ENCODE measurements at places on chromosomes 7 and 10. TPM values are rescaled to one million over a fixed set of nuclear protein-coding genes. Genes with fewer than 3 reads are reported as not detected.

The VSTM4 gene
- polyA plus RNA-seq, result not detected

The AASS gene
- polyA plus RNA-seq, result 0.76 TPM

The ZNF853 gene
- 5.5 TPM for polyA plus RNA-seq

DNA sequence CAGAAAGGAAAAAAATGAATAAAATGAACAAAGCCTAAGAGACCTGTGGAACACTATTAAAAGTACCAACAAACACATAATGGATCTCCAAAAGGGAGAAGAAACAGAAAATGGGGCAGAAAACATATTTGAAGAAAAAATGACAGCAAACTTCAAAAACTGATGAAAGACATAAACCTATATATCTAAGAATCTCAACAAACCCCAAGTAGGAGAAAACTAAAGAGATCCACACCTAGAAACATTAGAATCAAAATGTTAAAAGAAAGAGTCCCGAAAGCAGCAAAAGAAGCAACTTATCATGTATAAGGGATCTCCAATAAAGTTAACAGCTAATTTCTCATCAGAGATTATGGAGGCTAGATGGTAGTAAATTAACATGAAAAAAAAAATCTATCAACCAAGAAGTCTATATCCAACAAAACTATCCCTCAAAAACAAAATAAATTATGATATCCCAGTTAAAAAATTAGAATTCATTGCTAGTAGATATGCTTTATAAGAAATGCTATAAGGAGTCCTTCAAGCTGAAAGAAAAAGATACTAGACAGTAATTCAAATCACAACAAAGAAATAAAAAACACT is 68.0 kb downstream of the DNAJC1 start:
- DNase-seq, result no peak

DNA sequence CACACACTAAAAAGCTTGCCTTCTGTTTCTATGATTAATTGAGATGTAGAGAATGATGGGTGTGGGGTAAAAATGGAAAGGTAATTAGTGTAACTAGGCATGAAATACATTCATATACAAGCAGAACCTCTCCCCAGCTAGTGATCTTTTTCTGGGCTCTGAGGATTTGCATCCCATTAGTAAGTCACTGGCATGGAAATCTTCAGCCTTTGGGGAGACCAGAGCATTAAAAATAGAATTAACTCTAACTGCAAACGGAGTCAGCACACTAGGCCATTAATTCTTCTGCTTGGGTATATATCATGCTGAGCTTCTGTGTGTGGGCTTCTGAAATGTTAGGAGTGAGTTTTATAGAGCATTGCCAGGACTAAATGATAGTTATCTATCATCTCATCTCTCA is 128.9 kb downstream of the HDAC9 start:
- DNase-seq, result no peak

- no peak for DNase-seq
Measured at GRCh38 chr10:76463111-76463510, 1031.7 kb downstream of the LRMDA start.

DNA sequence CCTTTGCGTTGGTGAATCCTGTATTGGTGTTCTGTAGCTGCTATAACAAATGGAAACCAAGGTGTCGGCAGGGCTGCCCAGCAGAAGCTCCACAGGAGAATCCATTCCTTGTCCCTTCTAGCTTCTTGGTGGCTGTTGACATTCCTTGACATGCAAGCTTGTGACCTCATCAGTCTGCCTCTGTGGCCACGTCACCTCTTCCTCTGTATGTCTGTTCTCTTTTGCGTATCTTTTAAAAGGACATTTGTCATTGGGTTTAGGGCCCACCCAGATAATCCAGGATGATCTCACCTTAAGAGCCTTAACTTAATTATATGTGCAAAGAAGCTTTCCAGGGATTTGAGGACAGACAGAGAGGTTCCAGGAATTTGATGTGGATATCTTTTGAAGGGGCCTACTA is 15.3 kb upstream of the ZCCHC24 start:
- DNase-seq, result no peak

GRCh38 chr7:114026486-114027089 is 107.8 kb upstream of the PPP1R3A start:
- DNase-seq, result peak; percentile 30

DNA sequence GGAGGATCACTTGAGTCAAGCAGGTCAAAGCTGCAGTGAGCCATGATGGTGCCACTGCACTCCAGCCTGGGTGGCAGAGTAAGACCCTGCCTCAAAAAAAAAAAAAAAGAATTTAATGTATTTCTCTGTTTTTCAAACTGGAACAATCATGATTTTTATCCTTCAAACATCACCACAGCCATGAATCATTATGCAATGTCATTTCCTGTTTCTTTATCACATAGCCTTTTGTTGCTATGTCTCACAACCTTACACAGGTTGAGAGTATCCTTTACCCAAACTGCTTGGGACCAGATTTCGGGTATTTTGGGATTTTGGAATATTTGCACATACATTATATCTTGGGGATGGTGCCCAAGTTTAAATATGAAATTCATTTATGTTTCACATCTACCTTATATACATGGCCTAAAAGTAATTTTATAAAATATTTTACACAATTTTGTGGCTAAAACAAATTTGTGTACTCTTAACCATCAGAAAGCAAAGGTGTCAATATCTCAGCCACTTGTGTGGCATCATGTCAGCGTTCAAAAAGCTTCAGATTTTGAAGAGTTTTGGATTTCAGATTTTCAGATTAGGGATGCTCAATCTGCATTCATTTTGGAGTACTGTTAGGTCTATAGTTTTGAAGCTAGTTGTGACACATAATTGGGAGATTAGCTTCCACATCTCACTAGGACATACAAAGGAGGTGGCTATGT is 8.2 kb downstream of the NT5C3A start:
- peak; percentile 21 for DNase-seq

DNA sequence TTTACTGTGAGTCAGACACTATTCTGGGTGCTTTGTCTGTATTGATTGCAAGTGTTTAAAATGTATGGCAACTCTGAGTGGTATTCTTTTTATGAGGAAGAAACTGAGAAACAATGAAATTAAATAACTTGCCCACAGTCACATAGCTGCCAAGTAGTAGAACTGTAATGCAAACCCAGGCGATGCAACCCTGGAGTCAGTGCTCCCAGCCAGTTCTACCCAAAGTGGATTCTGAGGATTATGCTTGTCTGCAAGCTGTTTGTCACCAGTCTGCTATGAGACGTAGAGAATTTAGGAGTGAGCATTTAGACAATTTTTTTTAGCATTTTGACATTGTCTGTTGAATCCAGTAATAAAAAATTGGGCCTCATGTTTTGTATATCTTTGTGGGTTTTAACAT is 306.0 kb upstream of the LRGUK start:
- no peak for DNase-seq

DNA sequence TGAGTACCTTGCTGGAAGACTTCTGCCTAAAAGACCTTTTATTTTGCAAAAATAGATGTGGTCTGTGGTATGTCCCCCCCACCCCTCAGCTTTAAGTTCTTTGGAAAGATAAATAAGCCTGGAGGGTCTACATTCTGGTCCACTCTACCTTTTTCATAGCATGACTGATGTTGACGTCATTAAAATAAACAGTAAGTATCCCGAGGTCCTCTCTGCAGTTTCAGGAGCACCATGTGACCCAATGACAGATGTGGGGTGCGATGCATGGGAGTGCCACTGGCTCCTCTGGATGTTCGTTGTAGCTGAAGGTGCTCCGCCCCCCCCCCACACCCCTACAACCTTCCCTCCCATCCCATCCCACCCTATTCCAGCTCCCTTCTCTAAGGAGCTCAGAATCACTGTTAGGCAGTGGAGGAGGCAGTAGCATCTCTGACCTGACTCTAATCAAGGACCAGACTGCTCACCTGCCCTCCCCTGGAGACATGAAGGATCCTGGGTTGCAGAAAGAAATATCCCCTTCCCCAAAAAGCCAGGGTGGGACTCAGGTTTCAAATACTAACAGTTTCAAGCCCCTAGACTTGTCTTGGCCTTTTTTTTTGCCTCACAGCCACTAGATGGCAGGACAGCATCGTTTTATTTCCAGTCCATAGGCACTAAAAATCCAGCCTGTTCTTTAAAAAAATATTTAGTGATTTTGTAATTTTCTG is 25.1 kb downstream of the CASP7 start:
- DNase-seq, result no peak

- DNase-seq, result no peak
Measured at GRCh38 chr7:39536951-39537350, 29.3 kb upstream of the YAE1 start.

DNA sequence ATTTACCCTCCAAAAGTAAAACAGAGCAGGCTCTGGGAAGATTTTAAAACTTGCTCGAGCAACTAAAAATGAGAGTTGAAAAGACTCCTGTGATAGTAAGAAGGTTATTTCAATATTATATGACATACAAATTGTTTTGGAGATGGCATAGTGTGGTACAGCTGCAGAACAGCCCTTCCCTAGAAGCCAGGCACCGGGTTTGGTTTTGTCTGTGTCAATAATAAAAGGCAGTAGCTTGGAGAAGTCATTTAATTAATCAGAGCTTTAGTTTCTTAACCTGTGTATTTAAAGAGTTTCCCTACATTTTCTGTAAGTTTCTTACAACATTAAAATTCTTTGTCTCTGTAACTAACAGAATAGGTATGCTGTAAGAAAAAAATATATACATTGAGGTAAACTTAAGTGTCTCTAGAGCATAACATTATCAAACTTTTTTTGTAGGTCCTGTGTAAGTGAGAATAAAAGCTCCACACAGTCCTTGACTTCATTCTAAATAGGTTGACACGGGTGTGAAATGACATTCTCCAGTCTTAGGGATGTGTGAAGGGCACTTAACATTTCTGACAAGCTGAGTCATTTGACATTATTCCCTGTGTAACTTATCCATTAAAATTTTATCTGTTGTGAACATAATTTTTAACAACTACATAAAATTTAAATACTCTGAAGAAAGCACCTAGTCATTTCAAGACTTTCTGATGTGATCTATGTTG is 425.0 kb upstream of the ETV1 start:
- DNase-seq, result no peak

Measured in immature natural killer cell (primary cell).